Stimulated activated CD8-positive, alpha-beta memory T cell treated with anti-CD3 and anti-CD28 coated beads, Interleukin-4, amount 100 ng/mL, for 4 hours (primary cell): ENCODE measurements at places on chromosomes 6 and 20.

- DNase-seq = no peak
Observed at GRCh38 chr20:47057661-47058060, 163.0 kb downstream of the EYA2 start.

GRCh38 chr6:158560836-158561320 lies 987 bp downstream of the TMEM181 start:
- no peak for DNase-seq

DNA sequence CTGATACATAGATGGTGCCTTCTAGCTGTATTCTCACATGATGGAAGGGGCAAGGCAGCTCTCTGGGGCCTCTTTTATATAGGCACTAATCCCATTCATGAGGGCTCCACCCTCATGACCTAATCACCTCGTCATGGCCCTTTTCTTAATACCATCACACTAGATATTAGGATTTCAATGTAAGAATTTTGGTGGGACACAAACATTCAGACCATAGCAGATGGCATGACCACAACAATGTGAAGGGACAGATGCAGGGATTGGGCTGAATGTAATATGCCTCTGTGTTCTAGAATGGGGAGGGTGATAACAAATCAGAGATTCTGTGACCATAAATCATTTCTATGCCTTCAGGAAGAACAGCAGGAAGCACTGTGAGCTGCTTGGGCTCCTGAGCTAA lies 145.8 kb downstream of the LCA5 start:
- DNase-seq = no peak

GRCh38 chr6:144731229-144731628 lies 446.1 kb downstream of the UTRN start:
- no peak for DNase-seq

DNA sequence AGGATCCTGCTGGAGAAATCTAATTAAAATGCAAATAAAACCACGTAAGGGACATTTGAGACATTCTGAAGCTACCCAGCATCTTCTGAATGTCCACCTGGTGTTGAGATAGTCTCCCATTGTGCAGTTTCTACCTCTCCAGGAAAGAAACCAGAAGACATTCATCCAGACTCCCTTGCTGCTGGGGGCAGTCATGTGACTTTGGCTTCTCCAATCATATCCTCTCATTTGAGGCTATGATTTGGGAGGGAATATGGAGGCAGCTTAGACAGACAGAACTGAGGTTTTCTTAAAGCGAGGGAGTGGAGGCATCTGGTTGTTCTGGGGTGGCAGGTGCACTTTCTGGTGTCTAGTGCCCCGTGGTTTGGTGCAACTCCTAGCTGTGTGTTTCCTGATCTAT lies 315.2 kb upstream of the SULF2 start:
- no peak for DNase-seq

GRCh38 chr6:17710331-17710730 lies 3.6 kb upstream of the NUP153 start:
- DNase-seq = no peak

GRCh38 chr6:56484669-56485068 lies 158.0 kb downstream of the DST start:
- no peak for DNase-seq

DNA sequence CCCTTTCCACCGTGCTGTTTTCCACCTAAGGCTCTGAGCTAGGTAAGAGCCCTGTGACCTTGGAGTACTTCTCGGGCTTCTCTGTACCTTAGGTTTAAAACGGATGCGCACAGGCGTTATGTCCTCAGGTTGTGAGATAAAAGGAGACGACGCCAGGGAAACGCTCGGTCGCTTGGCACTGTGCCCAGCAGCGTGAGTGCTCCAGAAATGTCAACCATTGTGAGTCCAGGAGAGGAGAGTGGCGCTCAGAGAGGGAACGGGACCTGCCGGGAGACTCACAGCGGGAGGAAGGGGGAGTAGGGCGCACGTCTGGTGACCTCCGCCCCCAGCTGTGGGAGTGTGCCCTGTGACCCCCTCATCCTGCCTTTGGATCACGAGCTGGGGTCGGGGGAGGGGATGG lies 33.8 kb upstream of the SCRT2 start:
- DNase-seq = no peak

DNA sequence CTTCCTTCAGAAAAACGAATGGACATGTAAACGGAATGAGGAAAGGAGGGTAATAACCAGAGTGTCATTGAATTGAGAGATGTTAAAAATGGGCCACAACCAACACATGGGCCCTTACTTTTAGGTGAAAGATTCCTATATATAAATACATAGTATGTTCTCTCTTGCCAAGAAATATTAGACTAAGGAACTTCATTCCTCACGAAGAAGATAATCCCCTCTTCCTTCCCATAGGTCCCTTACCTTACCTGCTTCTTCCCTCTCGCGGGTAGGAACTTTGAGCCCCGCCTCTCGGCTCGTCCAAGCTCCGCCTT lies 295 bp upstream of the TBC1D22B start:
- DNase-seq = no peak

- DNase-seq = no peak
Observed at GRCh38 chr6:135268740-135269139, 87.6 kb downstream of the MYB start.

DNA sequence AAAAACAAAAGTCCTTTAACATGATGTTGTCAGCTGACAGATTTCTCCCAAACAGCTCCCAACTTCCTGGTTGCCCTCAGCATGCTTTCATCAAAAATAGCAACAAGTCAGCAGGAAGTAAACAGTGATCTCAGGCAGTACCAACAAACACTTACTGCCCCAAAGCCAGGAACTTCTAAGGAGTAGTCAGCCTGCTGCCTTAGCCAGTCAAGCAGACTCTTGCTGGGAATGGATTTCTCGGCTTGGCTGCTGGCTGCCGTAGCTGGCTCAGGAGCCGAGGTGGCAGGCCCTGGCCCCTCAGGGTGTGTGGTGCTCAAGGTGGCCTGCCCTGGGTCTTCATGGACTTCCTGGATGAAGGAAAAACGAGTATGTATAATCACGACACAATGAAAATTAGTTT lies 46.6 kb upstream of the EMILIN3 start:
- no peak for DNase-seq

DNA sequence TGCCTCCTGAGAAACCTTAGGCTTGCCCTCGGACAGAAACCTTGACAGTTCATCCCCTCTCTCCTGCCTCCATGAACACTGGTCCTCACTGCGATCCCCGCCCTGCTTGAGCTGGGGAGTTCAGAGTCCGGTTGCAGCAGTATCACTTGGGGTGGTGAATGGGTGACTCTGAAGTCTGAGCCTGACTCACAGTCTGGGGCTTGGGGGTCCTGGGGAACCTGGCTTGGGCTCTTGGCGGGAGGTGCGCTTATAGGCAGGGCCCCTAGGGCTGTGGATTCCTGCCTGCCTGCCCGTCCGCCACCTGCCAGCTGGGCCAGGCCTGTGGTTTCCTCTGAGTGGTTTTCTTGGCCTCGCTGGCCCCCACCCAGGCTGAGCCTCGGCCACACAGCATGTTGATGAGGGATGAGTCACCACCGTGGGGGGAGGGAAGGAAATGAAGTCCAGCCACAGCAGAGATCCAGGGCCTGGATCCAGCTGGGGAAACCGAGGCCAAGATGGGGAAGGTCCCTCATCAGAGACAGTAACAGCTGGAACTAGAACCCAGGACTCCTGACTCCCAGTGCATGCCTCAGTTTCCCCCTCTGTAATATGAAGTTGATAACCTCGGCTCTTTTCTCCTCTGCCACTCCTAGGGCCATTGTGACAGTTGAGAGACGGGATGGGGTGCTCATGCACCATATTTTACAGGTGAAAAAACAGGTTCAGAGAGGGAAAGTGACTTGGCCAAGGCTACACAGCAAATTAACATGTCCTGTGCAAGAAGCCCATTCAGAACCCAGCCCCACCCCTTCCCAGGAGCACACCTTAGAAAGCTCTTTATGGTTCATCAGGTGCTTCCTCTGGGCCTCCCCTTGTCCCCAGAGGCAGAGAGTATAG lies 9.2 kb downstream of the FOXS1 start:
- DNase-seq = no peak

- DNase-seq = no peak
Observed at GRCh38 chr6:159716247-159717096, 10.8 kb upstream of the WTAP start.

DNA sequence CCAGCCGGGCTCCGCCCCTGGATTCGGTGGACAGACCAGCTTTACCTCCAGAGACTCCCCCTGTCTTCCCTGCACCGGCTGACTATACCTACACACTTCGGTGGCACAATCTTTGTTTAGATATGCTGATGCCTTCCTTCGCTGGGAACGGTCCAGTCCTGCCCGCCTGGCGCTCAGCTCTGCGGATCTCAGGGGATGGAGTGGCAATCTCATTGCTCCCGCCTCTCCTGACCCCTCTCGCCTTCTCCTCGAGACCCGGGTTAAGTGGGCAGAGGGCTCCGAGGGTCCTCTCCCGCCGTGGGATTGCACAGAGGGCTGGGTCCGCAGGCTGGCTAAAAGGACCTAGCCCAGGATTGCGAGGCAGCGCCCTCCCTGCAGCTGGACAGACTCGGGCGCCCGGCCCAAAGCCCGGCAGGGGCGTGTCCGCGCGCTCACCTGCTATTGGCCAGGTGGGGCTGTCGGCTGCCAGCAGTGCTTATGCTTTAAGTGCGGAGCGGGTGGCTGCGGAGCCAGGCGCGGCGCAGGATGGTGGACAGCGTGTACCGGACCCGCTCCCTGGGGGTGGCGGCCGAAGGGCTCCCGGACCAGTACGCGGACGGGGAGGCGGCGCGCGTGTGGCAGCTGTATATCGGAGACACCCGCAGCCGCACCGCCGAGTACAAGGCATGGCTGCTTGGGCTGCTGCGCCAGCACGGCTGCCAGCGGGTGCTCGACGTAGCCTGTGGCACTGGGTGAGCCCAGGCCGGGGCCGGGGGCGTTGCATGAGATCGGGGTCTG lies at the start of gene GNMT:
GNMT (plus strand) TSS at position 512 of the 777 bp plus-strand sequence; CDS start at position 526, 14 bp downstream.
- DNase-seq = no peak

GRCh38 chr6:85675030-85675819 lies 32.5 kb upstream of the SYNCRIP start:
- DNase-seq = no peak

DNA sequence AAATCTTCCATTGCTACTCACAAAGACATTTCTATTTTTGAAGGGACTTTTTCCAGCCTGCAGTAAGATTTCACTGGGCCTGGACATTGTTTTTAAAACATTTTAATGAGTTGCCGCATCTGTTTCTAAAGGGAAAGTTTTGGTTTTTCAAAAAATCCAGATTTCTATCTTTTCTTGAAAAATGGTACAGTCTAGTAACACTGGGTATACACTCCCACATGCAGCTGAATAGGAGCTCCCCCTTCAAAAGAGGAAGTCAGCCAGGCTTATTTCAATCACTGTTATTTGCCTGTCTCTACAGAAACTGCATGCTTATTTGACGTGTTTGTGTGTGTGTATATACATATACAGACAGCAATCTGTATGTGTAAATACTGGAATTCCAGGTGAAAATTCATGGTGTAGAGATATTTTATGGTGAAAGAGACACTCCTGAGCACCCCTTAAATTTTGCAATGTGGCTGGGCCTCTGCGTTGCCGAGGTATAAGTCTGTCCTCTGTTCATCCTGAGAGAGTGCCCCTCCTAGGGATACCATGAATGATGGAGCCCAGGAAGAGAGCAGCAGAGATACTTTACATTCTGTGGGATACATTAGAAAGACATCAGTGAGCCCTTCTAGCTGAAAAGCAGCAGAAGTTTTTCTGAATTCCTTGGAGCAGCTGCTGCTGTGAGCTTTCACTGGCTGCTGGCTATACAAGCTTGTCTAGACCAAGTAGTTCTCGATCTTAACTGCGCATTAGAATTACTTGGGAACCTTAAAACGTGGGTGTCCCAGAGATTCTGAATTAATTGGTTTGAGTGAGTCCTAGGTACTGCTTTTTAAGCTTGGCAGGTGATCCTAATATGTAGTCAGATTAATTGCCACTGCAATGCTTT lies 12.0 kb upstream of the ABRACL start:
- DNase-seq = no peak

GRCh38 chr6:30071858-30072257 lies 3.7 kb downstream of the RNF39 start:
- DNase-seq = no peak

GRCh38 chr6:44294832-44295791 lies 18.0 kb downstream of the AARS2 start:
- DNase-seq = no peak

- no peak for DNase-seq
Observed at GRCh38 chr20:43294031-43294430, 104.3 kb upstream of the PTPRT start.

- DNase-seq = no peak
Observed at GRCh38 chr20:61692479-61692878, 373.2 kb downstream of the TAF4 start.

GRCh38 chr20:50172347-50173013 lies 18.1 kb upstream of the CEBPB start:
- no peak for DNase-seq

- DNase-seq = no peak
Observed at GRCh38 chr6:39787322-39787721, 4.9 kb upstream of the DAAM2 start.

- no peak for DNase-seq
Observed at GRCh38 chr20:46164254-46164653, 46.1 kb downstream of the CD40 start.

GRCh38 chr6:68159433-68159832 lies 475.6 kb upstream of the ADGRB3 start:
- DNase-seq = no peak

DNA sequence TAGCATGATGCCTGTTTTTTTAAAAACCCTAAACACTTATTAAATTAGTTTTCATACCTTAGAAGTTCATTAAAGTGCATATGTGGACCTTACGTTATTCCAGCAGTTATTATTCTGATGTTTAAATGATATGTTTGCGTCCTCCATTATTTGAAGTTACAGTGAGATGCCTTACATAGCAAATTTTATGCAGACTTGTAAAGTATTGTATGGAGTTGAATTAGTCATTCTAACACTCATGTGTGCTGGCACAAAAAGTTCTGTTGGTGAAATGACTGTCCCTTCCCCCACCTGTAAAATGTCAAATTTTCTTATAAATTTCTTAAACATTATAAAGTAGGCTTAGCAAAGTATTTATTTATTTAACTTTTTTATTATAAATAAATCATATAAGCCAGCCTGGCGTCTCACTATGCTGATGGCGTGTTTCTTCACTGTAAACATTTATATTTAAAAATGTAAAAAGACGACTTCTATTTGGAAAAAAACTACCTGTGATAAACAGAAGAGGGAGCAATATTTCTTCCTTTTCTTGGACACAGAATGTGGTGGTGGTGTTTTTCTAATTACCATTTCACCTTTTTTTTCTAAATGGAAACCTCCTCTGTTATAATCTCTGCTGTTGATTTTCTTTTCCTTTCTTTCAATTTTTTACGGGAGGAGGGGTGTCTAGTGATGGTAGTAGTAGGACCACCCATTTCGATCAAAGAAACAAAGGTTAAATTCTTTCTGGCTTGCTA lies 155.4 kb downstream of the RFPL4B start:
- no peak for DNase-seq

GRCh38 chr6:144150710-144151657 lies 667 bp downstream of the STX11 start:
- DNase-seq = peak; percentile 24
